ENCODE measurements at places on chromosomes 11 and 22. TPM values are rescaled to one million over a fixed set of nuclear protein-coding genes. Genes with fewer than 3 reads are reported as not detected.

DNA sequence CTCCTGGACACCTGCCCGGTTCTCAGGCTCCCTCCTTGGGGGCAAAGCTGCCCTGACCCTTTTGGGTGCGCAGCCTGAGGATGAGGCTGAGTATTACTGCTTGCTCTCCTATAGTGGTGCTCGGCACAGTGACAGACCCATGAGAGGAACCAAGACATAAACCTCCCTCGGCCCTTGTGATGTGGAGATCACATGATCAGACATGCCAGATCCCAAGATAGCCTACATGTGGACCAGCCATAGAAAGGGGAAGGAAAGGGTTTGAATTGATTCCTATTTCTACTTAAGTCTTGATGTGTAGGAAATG, 125.3 kb downstream of the VPREB1 start:
- H3K27ac ChIP-seq: no peak overlapping the region
- H3K27me3 ChIP-seq: no peaks in the 10 kb centered on the region
- H3K4me1 ChIP-seq: no peaks in the 10 kb centered on the region
- no peaks in the 10 kb centered on the region for H3K36me3 ChIP-seq
- H3K4me3 ChIP-seq: no peak overlapping the region
- DNase-seq: no peak

DNA sequence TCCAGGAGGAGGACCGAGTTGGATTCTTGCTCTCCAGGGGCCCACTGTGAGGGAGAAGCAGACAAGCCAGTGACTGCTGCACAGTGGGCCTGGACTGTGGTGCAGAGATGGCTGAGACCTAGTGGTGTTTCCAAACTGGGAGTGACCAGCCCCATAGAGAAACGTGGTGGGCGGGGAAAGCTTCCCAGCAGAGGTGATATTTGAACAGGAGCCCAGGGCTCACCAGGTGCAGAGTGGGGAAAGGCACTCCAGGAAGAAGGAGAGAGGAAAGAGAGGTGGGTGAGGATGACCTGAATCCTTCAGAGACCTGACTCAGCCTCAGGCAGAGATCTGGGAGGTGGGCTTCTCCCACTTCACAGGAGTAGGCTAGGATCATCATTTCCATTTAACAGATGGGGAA, 52.1 kb upstream of the RASD2 start:
- H3K27me3 ChIP-seq: no peaks in the 10 kb centered on the region
- H3K36me3 ChIP-seq: no peaks in the 10 kb centered on the region
- no peaks in the 10 kb centered on the region for H3K4me1 ChIP-seq
- no peak for DNase-seq
- no peak overlapping the region for H3K27ac ChIP-seq

The OR10A2 gene
- total RNA-seq: not detected

The SLC5A12 gene
- 0.16 TPM for total RNA-seq

The IRAG1 gene
- 3.5 TPM for total RNA-seq
